ENCODE measurements at places on chromosomes 4 and X.

- no peak for DNase-seq
These were observed 56.7 kb upstream of the ATOH1 start for GRCh38 chr4:93771640-93772411.

GRCh38 chrX:119466970-119467369 lies 1.3 kb upstream of the SLC25A5 start:
- no peak for DNase-seq

GRCh38 chrX:153818571-153819383 lies 11.6 kb downstream of the PDZD4 start:
- DNase-seq = peak; percentile 34

- DNase-seq = no peak
These were observed 44.1 kb upstream of the SH3RF1 start for GRCh38 chr4:169314906-169315305.

GRCh38 chrX:9605484-9605883 lies 140.6 kb downstream of the TBL1X start:
- no peak for DNase-seq

DNA sequence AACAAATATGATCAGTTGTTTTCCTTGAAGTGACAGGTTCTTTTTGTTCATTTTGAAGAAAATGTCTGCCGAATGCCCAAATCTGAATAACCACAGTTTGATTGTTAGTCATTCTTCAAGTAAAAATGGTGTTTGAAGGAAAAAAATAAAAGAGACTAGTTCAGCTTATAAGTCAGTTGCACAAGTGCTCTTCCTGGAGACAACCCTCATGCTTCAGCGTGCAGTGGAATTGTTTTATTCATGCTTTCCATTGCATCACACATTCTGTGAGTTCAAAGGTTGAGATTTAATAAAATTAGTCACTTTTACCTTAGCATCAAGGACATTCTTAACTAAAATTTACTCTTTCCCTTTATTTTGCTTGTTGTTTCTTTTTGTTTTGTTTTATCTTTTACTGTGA lies 404.9 kb downstream of the ZNF674 start:
- DNase-seq = no peak

- no peak for DNase-seq
These were observed 128.6 kb downstream of the HTR2C start for GRCh38 chrX:114712466-114712865.

- DNase-seq = no peak
These were observed 131.6 kb upstream of the TRIM2 start for GRCh38 chr4:153072661-153073060.

DNA sequence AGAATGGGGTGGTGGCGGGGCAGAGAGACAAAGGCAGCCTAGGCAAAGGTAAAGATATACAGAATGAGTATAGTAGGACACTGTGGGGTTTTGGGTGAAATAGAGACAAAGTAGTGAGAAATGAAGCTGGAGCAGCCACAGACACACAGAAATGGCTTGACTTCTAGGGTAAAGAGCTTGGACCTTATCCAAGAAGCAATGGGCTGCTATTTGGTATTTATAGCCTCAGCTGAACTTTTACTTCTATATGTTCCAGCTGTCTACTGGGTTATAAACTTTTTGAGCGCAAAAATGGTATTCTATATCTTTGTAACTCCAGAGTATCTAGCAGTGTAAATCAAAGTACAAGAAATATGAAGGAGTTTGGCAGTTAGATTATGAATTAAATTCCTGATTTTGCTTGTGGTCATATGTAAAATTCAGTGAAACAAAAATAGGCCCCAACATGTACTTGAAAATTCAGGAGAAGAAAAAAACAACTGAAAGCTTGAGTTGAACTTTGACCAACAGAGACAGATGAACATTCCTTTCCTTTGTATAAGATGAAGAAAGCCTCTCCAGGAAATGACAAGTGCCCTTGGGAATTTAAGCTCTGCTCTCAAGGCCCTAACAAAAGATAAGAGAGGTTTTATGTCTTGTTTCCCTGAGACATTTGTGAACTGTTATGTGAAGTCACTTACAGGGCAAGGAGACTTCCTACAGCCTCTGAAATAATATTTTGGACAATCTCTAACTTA lies 354.1 kb downstream of the CHIC1 start:
- DNase-seq = no peak

GRCh38 chrX:20527558-20528011 lies 260.9 kb upstream of the RPS6KA3 start:
- DNase-seq = no peak

GRCh38 chrX:16870862-16871815 lies 977 bp upstream of the RBBP7 start:
- no peak for DNase-seq

GRCh38 chr4:55611358-55612059 lies 19.5 kb upstream of the PDCL2 start:
- DNase-seq = no peak

GRCh38 chr4:75391489-75392166 lies 122.6 kb downstream of the RCHY1 start:
- no peak for DNase-seq

DNA sequence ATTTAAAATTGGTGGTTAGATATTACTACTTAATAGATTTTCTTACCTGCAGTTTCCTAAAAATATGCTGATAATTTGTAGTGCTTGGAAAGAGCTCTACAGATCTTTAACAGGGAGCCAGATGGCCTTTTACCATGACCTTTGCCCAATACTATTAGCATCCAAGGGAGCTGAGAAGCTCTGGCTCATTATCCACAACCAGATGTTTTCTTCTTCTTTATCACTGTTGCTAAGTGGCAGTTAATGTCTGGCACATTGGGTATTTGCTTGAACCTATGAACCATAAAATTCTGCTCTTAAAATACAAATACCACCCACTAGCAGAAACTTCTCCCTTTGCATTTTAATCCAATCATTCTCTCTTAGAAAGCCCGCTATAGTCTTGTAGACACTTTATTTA lies 1480.3 kb downstream of the C4orf33 start:
- no peak for DNase-seq

DNA sequence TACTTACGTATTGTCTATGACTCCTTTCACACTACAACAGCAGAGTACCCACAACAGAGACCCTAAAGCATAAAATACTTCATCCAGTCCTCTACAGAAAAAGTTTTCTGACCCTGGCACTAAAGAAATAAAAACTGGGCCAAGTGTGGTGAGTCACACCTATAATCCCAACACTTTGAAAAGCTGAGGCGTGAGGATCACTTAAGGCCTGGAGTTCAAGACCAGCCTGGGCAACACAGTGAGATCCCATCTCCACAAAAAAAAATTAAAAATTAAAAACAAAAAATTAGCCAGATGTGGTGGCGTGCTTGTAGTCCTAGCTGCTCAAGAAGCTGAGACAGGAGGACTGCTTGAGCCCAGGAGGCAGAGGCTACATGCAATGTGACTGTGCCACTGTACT lies 66.9 kb downstream of the WDFY3 start:
- DNase-seq = no peak

DNA sequence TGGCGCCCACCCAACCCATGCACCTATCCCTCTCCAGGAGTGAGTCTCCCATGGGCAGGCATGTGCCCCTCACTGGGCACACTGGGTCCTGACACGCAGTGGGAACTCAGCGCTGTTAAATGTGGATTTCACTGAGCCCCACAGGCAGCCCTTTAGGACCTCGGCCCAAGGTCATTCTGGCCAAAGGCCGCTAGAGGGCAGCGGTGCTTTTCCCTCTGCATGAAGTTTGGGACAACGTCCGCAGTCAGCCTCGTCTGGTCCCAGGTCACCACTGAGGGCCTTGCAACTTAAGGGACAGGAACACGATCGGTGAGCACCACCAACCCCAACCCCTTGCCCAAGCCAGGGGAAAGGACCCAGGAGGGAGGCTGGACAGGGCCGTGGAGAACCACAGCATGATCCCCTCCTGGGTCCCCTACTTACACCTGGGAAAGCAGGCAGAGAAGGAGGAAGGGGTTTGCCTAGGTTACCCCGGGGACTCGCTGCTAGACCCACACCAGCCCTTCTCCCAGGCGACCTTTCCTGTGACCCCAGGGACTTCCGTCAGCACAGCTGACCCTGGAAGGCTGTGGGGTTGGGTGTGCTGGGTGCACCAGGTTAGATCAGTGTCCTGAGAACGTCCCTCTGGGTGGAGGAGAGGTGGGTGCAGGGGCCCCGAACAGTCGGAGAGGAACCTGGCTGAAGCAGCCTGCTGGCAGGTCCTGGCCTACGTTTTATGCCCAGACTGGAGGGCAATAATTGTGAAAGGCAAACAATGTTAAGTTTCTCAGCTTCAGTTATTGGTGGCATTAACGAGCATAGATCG lies 24.0 kb downstream of the CYTL1 start:
- peak; percentile 22 for DNase-seq

DNA sequence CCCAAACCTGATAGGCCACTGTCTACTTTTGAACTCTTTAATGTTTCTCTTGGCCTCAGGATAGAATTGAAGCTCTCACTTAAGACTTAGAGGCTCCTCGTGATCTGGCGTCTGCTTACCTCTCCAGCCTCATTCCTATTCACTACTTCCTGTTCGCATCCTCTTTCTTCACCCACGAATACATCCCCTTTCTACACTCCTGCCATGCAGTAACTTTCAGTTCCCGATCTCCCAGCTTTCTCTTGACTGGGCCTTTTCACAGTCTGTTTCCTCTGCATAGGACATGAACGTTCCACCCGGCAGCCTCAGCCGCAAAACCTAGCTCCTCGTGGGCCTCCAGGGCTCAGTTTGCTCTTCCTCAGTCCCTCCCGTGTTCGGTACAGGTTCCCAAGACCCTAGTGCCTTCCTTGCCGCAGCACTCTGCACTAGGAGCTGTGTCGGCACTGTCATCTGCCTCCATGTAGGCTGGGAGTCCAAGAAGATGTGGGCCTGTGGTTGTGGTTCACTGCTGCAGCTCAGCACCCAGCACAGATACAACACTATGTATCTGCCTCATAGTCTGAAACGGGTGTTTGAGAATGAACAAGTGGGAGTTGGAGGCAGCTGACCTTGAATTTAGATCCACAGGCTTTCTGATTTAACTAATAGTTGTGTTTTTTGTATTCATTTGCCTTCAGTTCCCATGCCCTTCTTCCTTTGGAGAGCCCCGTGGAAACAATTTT lies 15.8 kb downstream of the RPL39 start:
- no peak for DNase-seq

DNA sequence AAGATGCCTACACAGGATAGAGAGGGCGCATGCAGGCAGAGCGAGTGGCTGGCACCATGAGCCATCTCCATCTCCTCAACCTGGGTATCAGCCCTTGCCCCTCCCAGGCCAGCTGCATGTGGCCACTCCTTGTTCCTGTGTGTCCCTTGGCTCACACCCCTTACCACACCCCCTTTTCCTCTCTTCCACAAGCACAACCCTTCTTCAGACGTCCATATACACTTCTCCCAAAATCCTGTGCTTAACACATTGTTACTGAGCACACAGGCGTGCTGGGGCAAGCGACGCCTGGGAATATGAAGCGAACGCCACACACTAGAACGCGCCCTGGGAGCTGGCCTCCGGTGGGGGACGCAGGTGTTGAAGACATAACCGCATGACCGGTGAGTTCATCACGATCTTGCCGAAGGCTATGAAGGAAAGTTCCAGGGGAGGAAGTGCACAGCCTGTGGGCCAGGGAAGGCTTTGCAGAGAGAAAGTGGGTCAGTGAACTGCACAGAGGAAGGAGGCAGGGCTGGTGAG lies 19.1 kb upstream of the KIAA0232 start:
- no peak for DNase-seq

- no peak for DNase-seq
These were observed 1213.4 kb downstream of the STIM2 start for GRCh38 chr4:28073860-28074555.

DNA sequence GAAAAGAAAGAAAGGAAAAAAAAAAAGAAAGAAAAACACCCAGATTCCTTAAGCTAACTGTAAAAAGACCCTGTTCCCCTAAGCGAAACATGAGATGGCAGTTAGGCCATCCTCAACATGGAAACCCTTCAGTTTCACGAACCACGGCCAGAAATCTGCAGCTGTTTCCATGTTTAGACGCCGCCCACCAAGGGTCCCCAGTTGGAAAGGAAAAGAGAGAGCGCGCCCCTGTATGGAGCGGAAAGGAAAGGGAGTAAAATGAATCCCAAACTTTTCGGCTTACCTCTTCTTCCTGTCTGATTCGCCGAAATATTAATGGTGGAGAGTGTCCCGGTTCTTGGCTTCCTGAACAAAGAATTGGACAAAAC lies 38.3 kb downstream of the MGARP start:
- DNase-seq = no peak

GRCh38 chr4:162494935-162495334 lies 331.1 kb upstream of the FSTL5 start:
- DNase-seq = no peak

GRCh38 chrX:111444881-111445280 lies 32.9 kb upstream of the DCX start:
- no peak for DNase-seq

- DNase-seq = no peak
These were observed 13.5 kb upstream of the CXCL6 start for GRCh38 chr4:73822812-73823504.
